Pancreas (tissue), 10 donors: ENCODE measurements at places on chromosomes 13 and 19. TPM values are rescaled to one million over a fixed set of nuclear protein-coding genes. Genes with fewer than 3 reads are reported as not detected.

DNA sequence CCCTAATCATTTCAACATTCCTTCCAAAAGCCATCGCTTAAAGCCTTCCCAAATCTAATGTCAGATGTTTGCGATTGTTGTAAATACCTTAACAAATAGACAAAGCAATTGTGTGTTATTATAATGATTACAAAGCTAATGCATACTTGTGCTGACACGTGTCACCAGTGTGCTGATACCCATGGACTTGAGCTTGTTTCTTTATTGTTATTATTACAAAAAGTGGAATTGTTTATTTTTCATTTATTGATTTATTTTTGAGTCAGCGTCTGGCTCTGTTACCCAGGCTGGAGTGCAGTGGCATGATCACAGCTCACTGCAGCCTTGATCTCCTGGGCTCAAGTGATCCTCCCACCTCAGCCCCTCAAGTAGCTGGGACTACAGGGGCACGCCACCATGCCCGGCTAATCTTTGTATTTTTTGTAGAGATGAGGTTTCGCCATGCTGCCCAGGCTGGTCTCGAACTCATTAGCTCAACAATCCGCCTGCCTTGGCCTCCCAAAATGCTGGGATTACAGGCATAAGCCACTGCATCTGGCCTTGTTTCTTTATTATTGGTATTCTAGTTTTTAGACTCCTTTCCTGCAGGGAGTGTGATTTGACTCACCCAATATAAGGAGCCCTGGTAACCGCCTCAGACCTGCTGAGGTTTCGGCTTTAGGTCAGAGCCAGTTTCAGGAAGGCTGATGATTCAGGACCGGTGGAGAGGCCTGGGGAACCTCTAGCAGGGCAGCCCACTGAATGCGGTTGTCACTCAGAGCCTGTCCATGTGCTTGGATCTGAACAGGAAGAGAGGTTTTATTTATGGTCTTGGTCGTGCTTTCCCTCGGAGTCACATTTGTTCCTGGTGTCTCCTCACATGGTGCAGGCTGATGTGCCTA is 2.1 kb upstream of the FBXO17 start:
- peaks cover 12% of the 10 kb centered on the region for H3K4me1 ChIP-seq
- H3K27me3 ChIP-seq, result no peaks in the 10 kb centered on the region
- H3K27ac ChIP-seq, result no peak overlapping the region
- DNase-seq, result no peak
- H3K4me3 ChIP-seq, result no peak overlapping the region

- H3K36me3 ChIP-seq, result no peaks in the 10 kb centered on the region
- H3K27ac ChIP-seq, result no peak overlapping the region
- DNase-seq, result no peak
- H3K4me1 ChIP-seq, result no peaks in the 10 kb centered on the region
Observed at GRCh38 chr13:99681695-99682094, 180.4 kb downstream of the TM9SF2 start.

DNA sequence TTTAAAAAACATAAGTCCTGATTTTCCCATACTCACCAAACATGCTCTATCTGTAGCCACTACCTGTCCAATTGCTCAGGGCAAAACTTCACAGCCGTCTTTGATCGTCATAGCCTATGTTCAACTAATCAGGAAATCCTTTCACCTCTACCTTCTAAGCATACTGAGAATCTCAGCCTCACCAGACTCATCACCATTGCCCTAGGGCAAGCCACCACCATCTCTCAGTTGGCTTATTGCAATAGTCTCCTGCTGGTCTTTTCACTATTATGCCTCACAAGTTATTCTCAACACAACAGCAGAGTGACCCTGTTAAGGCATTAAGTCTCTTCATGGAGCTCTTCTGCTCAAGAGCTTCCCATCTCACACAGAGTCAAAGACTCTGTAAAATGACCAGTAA is 260.4 kb upstream of the MAB21L1 start:
- H3K4me1 ChIP-seq, result no peaks in the 10 kb centered on the region
- H3K36me3 ChIP-seq, result no peaks in the 10 kb centered on the region
- no peak overlapping the region for H3K4me3 ChIP-seq
- H3K27me3 ChIP-seq, result no peaks in the 10 kb centered on the region

DNA sequence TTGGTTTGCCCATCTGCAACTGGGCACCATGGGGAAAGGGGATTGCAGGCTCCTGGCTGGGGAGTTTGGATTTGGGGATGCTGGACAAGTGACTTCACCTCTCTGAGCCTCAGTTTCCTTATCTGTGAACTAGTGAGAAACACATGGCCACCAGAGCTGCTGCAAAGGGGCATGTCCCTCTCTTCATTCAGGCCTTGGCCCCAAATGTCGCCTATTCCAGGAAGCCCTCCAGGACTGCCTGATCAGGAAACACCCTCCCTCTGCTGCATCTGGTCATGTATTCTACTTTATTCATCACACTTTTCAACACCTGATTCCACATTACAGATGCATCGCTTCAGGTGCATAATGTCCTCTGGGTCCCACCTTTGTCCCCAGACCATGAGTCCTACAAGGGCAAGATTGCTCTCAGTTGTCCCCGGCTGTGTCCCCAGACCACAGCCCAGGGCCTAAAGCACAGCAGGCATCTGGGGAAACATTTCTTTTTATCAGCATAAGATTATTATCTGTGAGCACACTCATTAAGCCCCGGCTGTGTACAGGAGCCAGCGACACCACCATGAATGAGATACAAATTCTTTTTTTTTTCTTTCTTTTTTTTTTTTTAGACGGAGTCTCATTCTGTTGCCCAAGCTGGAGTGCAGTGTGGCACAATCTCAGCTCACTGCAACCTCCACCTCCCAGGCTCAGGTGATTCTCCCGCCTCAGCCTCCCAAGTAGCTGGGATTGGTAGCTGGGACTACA is 37.5 kb downstream of the ARRDC2 start:
- H3K4me1 ChIP-seq, result no peaks in the 10 kb centered on the region
- peak overlapping the region; percentile 30 for H3K4me3 ChIP-seq
- no peaks in the 10 kb centered on the region for H3K27me3 ChIP-seq
- DNase-seq, result no peak
- no peaks in the 10 kb centered on the region for H3K36me3 ChIP-seq
- H3K27ac ChIP-seq, result peak overlapping the region; percentile 65

- H3K4me1 ChIP-seq, result no peaks in the 10 kb centered on the region
- no peak for DNase-seq
- no peaks in the 10 kb centered on the region for H3K27me3 ChIP-seq
- H3K27ac ChIP-seq, result no peak overlapping the region
- no peak overlapping the region for H3K4me3 ChIP-seq
Observed at GRCh38 chr19:38512277-38512676, 78.8 kb downstream of the RYR1 start.

DNA sequence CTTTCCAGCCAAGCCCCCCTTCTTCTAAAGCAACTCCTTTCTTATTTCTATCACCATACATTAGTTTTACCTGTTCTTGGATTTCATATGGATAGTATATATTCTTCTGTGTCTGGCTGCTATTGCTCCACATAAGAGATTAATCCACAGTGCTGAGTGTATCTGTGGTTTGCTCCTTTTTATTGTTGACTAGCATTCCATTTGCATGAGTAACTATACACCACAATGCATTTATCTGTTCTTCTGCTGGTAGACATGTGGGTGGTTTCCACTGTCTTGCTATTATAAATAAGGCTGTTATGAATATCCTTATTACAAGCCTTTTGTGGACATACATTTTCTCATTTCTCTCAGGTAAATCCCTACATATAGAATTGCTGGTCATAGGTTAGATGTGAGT is 138.2 kb downstream of the SLC7A1 start:
- no peaks in the 10 kb centered on the region for H3K27me3 ChIP-seq
- no peaks in the 10 kb centered on the region for H3K4me1 ChIP-seq
- no peak overlapping the region for H3K4me3 ChIP-seq
- H3K27ac ChIP-seq, result no peak overlapping the region

- peaks cover 9% of the 10 kb centered on the region for H3K36me3 ChIP-seq
- H3K27ac ChIP-seq, result peak overlapping the region; percentile 70
- no peak overlapping the region for H3K4me3 ChIP-seq
- H3K4me1 ChIP-seq, result no peaks in the 10 kb centered on the region
- DNase-seq, result no peak
- no peaks in the 10 kb centered on the region for H3K27me3 ChIP-seq
Observed at GRCh38 chr19:38722947-38723605, 21.2 kb downstream of the CAPN12 start.

- no peaks in the 10 kb centered on the region for H3K27me3 ChIP-seq
- peak overlapping the region; percentile 51 for H3K27ac ChIP-seq
- no peak for DNase-seq
- H3K4me3 ChIP-seq, result no peak overlapping the region
- H3K36me3 ChIP-seq, result no peaks in the 10 kb centered on the region
- H3K4me1 ChIP-seq, result no peaks in the 10 kb centered on the region
Observed at GRCh38 chr13:75724752-75725517, 88.8 kb downstream of the LMO7 start.

DNA sequence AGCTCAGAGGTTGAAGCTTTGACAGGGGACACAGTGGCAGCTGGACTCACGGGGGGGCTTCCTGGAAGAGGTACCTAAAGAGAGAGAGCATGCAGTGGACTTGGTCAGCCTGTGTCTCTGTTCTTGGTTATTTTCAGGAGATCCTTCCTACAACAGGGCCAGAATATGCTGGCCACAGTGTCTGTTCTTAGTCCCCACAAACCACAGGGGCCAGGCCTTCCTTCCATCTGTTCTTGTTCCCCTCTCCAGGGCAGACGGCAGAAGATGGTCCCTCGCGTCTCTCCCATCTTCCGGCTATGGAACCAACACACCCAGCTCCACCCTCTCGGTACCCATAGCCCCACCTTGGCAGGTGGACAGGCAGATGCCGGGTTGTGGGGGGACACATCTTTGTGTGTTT is 24.8 kb downstream of the MAST3 start:
- H3K36me3 ChIP-seq, result peaks cover 2% of the 10 kb centered on the region
- DNase-seq, result no peak
- H3K27me3 ChIP-seq, result no peaks in the 10 kb centered on the region
- no peak overlapping the region for H3K27ac ChIP-seq
- peaks cover 15% of the 10 kb centered on the region for H3K4me1 ChIP-seq

DNA sequence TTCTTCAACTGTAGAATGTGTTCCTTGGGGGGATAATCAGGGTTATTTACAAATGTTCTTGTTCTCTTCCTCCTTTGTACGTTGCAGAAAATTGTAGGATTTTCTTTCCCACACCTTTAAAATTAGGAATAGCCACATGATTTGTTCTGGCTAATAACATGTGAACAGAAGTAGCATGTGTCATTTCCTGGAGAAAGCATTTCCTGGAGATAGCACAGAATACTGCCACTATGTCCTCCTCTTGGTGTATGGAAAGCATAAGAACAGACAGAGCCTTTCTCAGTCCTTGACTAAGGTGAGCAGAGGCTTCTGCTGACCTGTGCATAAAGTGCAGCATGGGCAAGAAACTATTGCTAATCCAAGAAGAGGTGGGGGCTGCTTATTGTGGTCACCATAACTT is 101.8 kb downstream of the FAM216B start:
- no peaks in the 10 kb centered on the region for H3K4me1 ChIP-seq
- no peak for DNase-seq
- no peaks in the 10 kb centered on the region for H3K27me3 ChIP-seq
- H3K4me3 ChIP-seq, result no peak overlapping the region
- H3K27ac ChIP-seq, result no peak overlapping the region

DNA sequence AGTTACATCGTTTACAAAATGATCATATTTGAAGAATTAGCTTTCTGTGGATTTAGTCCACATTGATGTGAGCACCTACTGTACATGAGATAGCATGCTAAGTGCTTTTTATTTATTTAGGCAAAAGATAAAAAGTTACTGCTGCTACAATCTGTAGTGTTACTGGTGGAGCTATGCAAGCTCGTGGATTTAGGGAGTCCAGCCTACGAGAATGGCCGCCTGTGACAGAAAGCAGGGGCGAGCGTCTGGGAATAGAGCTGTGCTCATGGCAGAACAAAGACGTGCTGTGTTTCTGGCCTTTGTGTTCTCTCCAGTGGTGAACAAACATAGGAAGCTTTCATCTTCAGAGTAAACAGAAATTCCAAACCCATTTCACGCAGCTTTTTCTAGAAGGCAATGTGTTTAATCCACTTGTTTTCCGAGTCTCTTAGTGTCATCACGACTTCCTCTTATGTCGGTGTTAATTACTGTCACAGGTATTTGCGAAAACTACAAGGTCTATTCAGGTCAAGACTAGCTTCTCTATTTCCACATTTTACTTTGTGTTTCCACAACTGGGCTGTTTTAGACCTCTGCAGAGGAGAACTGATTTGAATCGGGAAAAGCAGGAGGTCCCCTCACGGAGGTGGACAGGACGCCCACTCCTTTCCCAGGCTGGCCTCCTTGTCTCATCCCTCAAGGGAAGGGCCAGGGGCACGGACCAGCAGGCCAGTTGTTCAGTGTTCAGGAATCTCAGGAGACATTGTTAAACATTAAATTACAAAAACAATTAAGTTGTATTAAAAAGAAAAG is 67.3 kb downstream of the ATP11A start:
- no peak overlapping the region for H3K4me3 ChIP-seq
- no peak overlapping the region for H3K27ac ChIP-seq
- H3K4me1 ChIP-seq, result no peaks in the 10 kb centered on the region
- no peak for DNase-seq
- H3K27me3 ChIP-seq, result no peaks in the 10 kb centered on the region
- no peaks in the 10 kb centered on the region for H3K36me3 ChIP-seq

GRCh38 chr13:25292301-25292700 is 5.0 kb upstream of the MTMR6 start:
- H3K27me3 ChIP-seq, result no peaks in the 10 kb centered on the region
- no peak overlapping the region for H3K27ac ChIP-seq
- H3K4me1 ChIP-seq, result no peaks in the 10 kb centered on the region
- no peaks in the 10 kb centered on the region for H3K36me3 ChIP-seq
- no peak for DNase-seq
- no peak overlapping the region for H3K4me3 ChIP-seq

- no peak overlapping the region for H3K27ac ChIP-seq
- H3K27me3 ChIP-seq, result no peaks in the 10 kb centered on the region
- no peaks in the 10 kb centered on the region for H3K36me3 ChIP-seq
- no peaks in the 10 kb centered on the region for H3K4me1 ChIP-seq
- no peak for DNase-seq
Observed at GRCh38 chr13:31540281-31540680, 199.0 kb upstream of the RXFP2 start.

- H3K4me1 ChIP-seq, result no peaks in the 10 kb centered on the region
- no peaks in the 10 kb centered on the region for H3K27me3 ChIP-seq
- no peak for DNase-seq
- H3K27ac ChIP-seq, result no peak overlapping the region
Observed at GRCh38 chr13:58573743-58574142, 942.2 kb downstream of the PCDH17 start.

GRCh38 chr13:31009166-31009565 is 76.7 kb downstream of the TEX26 start:
- H3K4me3 ChIP-seq, result no peak overlapping the region
- DNase-seq, result no peak
- H3K27ac ChIP-seq, result no peak overlapping the region
- H3K4me1 ChIP-seq, result no peaks in the 10 kb centered on the region
- H3K27me3 ChIP-seq, result no peaks in the 10 kb centered on the region

DNA sequence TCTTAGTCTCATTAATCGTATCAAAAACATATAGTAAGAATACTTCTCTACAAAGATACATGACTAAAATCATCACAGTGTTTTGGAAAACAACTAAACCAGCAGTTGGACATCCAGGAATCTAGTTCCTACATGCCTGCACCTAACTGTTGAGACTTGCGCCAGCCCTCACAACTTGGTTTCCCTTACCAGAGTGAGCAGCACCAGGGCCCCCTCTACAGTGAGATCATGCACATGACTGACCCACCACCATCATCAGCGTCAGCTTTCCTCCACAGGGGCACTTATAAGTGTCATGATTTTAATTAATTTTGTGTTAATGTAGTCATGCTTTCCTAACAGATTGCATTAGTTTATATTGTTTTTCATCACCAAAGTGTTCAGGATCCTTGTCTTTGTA is 1322.0 kb downstream of the EFNB2 start:
- H3K27ac ChIP-seq, result no peak overlapping the region
- H3K4me3 ChIP-seq, result no peak overlapping the region
- H3K27me3 ChIP-seq, result no peaks in the 10 kb centered on the region
- no peaks in the 10 kb centered on the region for H3K36me3 ChIP-seq
- no peaks in the 10 kb centered on the region for H3K4me1 ChIP-seq

The CLASRP gene
- total RNA-seq, result 51.0 TPM

The PRKCG gene
- total RNA-seq, result 0.18 TPM

The TEX101 gene
- not detected for total RNA-seq

The KANK3 gene
- 1.8 TPM for total RNA-seq

The GGACT gene
- 6.0 TPM for total RNA-seq

The OR7C1 gene
- total RNA-seq, result not detected
